ENCODE measurements at places on chromosomes 2 and 18.

DNA sequence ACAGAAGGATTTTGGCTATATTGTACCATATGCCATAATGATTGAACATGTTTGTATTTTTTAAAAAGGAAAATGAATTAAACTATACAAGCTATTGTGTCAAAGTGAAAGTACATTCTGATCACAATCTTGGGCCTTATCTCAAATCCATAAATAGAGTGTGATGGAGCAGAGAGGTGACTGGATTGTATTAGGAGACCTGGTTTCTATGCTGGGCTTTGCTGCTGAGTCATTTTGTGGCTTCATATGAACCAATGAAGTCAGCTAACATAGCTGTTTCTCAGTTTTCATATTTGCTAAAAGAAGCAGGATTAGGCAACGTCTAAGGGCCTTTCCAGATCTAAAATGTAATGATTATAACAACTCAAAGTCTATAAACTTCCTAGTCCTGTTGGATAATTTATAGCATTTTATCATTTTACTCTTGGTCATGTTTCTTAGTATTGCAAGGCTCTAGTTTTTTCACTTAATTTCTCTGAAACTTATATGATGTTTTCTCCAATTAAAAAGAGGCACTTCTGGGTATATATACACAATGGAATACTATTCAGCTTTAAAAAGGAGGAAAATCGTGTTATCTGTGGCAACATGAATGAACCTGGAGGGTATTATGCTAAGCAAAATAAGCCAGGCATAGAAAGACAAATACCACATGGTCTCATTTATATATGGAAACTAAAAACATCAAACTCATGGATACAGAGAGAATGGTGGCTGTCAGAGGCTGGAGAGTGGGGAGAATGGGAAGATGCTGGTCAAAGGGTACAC is 112.3 kb downstream of the MEP1B start:
- no peak for DNase-seq

GRCh38 chr2:71534201-71534600 is 80.8 kb downstream of the DYSF start:
- DNase-seq, result no peak

GRCh38 chr18:51192026-51192425 is 5.5 kb downstream of the MEX3C start:
- no peak for DNase-seq

- DNase-seq, result no peak
Observed at GRCh38 chr18:55487997-55488396, 100.0 kb downstream of the TCF4 start.

GRCh38 chr2:214169736-214170135 is 241.1 kb upstream of the VWC2L start:
- DNase-seq, result no peak

- no peak for DNase-seq
Observed at GRCh38 chr2:84424152-84424551, 34.9 kb downstream of the SUCLG1 start.

GRCh38 chr2:173119069-173119807 is 43.6 kb downstream of the MAP3K20 start:
- DNase-seq, result no peak

DNA sequence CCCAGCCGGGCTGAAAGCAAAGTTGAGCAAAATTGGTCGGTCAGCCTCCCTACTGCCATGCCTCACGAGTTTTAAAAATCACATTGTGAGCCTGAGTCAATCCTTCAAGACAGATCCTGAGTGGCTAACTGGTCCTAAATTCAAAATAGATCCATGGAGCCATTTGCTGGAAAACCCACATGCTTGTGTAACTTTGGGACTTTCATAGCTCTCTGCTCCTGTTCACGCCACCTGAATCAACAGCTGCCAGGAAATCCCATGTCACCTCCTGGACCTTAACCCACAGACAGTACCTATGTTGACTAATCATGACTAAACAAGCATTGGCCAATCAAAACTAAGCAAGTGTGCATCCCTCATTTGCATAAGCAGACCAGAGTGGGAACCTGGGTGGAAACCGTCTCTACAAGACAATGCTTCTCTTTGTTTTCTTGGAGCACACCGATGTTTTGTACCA is 42.8 kb upstream of the LDLRAD4 start:
- DNase-seq, result no peak

- DNase-seq, result no peak
Observed at GRCh38 chr2:105391763-105392662, 6.8 kb downstream of the FHL2 start.

DNA sequence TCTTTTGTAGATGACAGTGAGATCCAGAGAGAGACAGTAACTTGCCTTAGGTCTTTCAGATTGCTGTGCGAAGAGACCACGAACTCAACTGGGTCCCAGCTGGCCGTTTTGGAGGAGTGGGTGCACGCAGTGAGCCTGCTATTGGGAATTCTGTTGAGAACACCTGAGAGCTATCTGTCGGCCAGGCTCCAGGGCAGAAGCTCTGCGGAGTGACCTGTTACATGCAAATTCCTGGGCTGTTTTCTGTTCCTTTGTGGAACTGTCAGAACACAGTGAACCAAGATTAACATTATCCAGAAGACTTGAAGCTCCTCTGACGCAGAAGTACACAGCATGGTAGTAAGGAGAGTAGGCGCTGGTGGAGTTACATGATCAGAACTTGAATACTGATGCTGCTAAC is 99.5 kb upstream of the LMAN1 start:
- DNase-seq, result no peak

DNA sequence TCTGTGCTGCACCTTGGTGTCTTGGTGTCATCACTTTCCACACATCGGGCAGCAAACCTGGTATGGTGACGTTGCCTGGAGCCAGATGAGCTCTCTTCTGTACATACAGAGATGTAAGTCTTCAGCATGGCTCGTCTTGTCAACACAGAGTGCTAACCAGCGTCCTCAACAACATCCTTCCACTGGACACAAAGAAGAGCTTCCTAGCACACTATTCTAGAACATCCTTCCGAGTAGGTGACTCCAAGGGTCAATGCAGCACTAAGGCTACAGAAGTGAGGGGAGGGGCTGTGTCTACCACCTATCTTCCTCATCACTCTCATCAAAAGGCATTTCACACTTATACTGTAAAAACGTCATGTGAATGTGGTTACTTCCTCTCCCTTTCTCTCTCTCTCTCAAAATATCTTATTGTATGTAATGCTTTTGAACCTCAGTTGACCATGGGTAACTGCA is 108.1 kb upstream of the SLC1A4 start:
- DNase-seq, result no peak

DNA sequence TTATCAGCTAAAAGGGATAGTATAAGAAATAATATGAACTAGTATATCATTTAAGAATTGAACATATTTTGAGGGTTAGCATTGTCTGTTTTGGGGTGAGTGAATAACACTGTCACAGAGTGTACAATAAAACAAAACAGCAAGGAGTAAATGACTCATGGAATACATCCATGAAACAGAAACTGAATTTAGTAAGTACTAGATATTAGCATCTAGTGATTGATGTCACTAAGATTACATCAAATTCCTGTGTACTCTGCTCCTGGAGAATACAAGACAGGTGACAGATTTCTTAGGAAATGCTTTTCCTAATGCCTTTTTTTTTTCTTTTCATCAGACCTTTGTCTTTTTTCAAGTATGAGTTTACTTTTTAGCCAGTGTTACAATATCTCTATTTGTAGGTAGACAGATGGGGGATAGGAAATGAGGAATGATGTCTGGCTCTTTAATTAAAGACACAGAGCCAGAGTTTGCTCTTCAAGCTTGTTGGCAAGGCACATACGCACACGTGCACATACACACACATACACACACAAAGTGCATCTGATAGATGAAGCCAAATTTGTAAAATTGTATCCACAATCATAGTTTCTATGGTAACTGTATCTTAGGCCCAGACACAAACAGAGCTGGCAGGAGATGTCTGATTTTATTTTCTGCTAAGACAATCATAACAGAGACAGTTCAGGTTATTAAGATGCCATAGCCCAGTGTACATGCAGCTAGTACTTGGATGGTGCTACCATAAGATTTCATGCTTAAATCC is 138.2 kb upstream of the NRP2 start:
- DNase-seq, result no peak

DNA sequence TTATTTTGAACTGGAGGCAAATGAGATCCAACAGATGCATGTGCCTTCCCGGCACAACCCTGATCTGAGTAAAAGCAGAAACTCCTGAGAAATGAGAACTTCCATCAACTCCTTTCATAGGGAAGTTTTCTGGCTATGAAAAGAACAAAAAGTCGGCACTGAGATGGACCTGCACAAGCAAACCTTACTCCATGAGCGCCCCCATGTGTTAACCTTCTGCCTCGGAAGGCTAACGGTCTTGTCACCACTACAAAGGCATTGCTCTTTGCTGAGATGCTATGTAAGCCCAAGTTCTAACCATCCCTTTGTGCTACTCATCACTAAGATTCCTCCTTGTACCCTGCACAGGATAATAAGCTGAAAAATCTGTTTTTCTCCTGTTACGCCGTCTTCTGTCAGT is 57.3 kb upstream of the SULT1C3 start:
- DNase-seq, result no peak

DNA sequence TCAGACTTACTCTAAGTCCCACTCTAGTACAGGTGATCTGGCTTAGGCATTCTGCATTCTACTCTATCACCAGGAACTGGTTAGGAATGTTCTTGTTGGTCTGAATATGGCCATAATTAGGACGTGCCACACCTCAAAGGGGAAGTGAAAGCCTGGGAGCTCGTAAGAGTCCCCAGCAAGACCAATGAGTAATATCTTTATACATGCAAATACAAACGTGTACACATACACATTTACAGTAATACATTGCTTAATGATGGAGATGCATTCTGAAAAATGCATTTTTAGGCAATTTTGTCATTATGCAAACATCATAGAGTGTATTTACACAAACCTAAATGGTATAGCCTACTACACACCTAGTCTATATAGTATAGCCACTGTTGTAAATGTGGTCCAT is 19.5 kb upstream of the ERCC3 start:
- no peak for DNase-seq

DNA sequence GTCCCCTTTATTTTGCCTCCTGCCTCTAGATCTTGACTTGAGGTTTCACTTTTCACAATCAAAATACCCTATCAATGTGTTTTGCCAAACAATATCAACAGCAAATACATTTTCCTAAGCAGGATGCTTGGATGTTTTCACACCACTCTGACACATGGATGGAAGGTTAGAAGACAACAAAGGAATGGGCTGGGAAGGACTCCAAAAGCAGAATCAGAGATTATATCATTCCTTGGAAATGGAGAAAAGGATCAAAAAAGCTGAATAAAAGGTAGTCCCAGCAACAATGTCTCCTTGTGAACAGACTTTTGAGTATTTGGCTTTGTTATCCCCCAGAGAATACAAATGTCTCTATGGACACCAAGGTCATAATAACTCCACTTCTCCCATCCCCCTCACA is 170.8 kb downstream of the ETAA1 start:
- DNase-seq, result no peak

GRCh38 chr2:26281226-26281625 is 36.5 kb downstream of the HADHB start:
- no peak for DNase-seq

Data from T-cell (primary cell).